ENCODE measurements at places on chromosomes 7 and 10.

DNA sequence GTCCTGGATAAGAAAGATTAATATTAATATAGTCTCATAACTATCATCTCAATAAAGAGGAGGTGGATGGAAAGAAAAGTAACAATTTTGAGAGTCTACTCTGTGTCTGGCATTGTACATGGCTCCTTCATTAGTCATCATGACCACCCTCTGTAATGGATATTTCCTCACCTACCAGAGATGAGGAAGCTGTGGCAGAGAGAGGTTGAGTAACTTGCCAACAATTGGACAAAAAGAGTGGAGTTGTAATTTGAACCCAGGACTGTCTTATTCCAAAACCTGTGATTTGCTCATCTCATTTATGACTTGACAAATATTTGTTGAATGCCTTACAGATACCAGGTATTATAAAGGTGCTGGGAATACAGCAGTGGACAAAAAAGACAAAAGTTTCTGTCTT, 2.1 kb upstream of the IDE start:
- DNase-seq: no peak

- peak; percentile 89 for DNase-seq
These were observed 18.3 kb downstream of the SGMS1 start for GRCh38 chr10:50605269-50605950.

DNA sequence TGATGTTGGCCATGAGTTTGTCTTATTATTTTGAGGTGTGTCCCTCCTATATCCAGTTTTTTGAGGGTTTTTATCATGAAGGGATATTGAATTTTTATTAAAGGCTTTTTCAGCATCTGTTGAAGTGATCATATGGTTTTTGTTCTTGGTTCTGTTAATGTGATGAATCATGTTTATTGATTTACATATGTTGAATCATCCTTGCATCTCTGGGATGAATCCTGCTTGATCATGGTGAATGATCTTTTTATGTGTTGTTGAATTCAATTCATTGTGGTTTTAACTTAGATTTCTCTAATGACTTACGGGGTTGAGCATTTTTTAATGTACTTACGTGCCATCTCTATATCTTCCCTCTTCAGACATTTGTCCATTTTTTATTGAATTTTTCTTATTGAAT, 22.9 kb downstream of the DLD start:
- no peak for DNase-seq

GRCh38 chr10:74991435-74991834, 120.0 kb upstream of the SAMD8 start:
- no peak for DNase-seq

DNA sequence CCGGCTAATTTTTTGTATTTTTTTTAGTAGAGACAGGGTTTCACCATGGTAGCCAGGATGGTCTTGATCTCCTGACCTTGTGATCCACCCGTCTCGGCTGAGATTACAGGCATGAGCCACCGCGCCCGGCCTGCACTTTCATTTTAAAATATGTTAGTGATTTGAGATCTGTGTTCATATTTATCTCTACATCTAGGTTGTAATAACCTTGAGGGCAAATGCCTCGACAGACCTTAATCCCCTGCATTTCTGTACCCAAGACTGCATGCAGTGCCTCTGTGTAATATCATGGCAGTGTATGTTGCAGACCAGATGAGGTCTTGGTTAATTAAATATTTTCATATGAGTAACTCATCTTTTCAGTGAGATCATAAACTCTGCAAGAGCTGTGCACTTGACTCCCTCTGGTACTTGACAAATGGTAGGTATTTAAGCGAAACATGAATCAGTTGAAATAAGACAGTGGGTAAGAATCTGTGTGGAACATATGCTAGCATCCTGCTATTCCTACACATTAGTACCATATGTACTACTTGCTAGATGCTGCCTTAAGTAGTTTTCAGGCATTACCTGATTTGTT, 673.9 kb upstream of the ANKRD30A start:
- DNase-seq: no peak

GRCh38 chr10:89120931-89121763, 86.0 kb downstream of the CH25H start:
- DNase-seq: no peak

DNA sequence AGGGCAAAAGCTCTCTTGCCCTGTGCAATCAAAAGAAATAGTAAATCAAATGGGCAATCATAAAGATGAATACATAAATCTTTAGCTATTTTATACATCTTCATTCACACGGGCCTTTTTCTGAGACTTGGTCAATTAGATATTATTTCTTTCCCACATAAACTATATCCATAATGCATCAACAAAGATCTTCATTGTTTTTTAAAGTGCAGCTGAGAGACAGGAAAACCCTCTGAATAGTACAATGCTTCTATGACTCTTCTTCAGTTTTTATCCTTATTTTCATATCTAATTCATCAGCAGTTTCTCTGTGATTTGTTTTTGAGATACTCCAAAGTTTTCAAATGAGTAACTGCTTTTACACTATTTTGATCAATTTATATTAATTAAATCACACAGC, 25.5 kb downstream of the LARP4B start:
- DNase-seq: no peak

GRCh38 chr10:110643653-110644597, at the start of gene RBM20:
Gene RBM20, plus strand, starts transcription at chr10:110644336. Its CDS starts 119 bp downstream, at chr10:110644455.
- peak; percentile 39 for DNase-seq

DNA sequence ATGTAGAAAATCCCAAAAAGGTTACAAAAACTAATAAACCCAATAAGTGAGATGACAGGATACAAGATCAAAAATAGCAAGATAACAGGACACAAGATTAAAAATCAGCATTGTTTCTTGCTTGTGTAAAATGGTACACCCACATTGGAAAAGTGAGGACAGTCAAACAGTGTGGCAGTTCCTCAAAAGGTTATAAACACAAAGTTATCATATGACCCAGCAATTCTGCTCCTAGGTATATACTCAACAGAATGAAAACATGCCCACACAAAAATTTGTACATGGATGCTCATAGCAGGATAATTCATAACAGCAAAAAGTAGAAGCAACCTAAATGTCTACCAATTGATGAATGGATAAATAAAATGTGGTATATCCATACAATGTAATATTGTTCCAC, 105.8 kb downstream of the ARMH3 start:
- DNase-seq: no peak

DNA sequence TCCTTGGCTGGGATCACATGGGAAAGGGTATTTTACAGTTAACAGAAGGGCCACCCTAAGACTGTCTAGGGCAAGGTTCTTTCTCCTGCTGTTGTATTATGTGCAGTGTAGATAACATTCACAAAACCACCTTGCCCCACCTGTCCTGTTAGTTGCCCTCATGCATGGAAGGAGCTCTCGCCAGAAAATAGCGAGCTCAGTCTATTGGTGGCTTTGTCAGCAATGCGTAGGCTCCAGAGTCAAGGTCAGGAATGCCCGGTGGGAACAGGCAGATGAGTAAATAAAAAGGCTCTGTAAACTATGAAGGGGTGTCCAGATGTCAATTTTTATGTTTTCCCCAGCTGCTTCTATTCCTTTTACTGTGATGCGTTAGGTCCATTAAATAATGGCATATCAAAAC, 107.1 kb upstream of the WDR11 start:
- no peak for DNase-seq

- no peak for DNase-seq
These were observed 246.7 kb downstream of the MGMT start for GRCh38 chr10:129713659-129714265.

- no peak for DNase-seq
These were observed 22.3 kb downstream of the BRAF start for GRCh38 chr7:140902303-140902953.

- peak; percentile 55 for DNase-seq
These were observed 18.6 kb upstream of the DRGX start for GRCh38 chr10:49414496-49414895.

DNA sequence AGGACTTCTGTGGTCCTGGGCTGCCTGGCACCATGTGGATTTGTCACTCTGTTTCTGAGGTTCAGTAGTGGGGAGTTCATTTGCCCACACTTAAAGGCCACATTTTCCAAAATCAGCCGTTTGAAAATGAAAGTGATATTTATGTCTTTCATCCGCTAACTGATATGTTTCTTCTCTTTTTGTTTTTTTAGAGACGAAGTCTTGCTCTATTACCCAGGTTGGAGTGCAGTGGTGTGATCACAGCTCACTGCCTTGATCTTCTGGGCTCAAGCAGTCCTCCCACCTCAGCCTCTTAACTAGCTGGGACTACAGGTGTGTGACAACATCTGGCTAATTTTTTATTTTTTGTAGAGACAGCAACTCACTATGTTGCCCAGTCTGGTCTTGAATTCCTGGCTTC, 58.6 kb downstream of the EBLN1 start:
- no peak for DNase-seq

- DNase-seq: no peak
These were observed 39.6 kb upstream of the INPP5A start for GRCh38 chr10:132497861-132498561.

GRCh38 chr7:90749774-90750173, 153.7 kb downstream of the CDK14 start:
- DNase-seq: no peak
